Stimulated activated CD4-positive, alpha-beta T cell treated with anti-CD3 and anti-CD28 coated beads, Interleukin-12 subunit alpha, Interleukin-12 subunit beta, amount 100 ng/mL, for 24 hours (primary cell): ENCODE measurements at places on chromosomes 1 and 21.

GRCh38 chr1:178613271-178613945 is 100.5 kb downstream of the TEX35 start:
- DNase-seq: no peak

GRCh38 chr21:44778499-44778911 is 23.1 kb downstream of the UBE2G2 start:
- no peak for DNase-seq

GRCh38 chr1:116929961-116930592 is 20.4 kb downstream of the PTGFRN start:
- no peak for DNase-seq

- DNase-seq: no peak
Observed at GRCh38 chr1:157978586-157979403, 14.7 kb upstream of the KIRREL1 start.

DNA sequence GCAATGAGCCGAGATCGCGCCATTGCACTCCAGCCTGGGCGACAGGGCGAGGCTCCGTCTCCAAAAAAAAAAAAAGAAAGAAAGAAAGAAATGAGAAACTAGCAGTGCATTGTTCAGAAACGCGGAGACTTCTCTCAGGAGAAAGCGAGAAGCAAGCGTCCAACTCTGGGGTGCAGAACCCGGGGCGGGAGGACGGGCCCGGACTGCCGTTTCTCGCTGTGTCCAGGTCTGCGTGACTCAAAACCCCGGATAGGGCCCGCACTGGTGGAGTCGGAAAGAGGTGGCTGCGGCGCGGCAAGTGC is 395 bp upstream of the MIB2 start:
- DNase-seq: no peak
